Spleen (tissue), 13 donors: ENCODE measurements at places on chromosomes 5 and 9.

DNA sequence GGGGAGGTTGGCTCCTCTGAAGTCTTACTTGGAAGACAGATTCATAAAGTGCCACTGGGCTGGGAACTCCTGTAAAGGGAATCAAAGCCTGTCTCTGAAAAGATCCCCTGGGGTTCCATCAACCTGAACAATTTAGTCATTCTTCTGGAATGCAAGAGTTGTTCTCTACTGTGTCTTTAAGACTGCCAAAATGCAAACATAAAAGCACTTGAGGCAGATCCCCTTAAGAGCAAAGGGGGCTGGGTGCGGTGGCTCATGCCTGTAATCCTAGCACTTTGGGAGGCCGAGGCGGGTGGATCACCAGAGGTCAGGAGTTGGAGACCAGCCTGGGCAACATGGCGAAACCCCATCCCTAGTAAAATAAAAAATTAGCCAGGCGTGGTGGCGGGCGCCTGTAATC is 16.7 kb downstream of the CDKN2AIPNL start:
- no peak for DNase-seq

DNA sequence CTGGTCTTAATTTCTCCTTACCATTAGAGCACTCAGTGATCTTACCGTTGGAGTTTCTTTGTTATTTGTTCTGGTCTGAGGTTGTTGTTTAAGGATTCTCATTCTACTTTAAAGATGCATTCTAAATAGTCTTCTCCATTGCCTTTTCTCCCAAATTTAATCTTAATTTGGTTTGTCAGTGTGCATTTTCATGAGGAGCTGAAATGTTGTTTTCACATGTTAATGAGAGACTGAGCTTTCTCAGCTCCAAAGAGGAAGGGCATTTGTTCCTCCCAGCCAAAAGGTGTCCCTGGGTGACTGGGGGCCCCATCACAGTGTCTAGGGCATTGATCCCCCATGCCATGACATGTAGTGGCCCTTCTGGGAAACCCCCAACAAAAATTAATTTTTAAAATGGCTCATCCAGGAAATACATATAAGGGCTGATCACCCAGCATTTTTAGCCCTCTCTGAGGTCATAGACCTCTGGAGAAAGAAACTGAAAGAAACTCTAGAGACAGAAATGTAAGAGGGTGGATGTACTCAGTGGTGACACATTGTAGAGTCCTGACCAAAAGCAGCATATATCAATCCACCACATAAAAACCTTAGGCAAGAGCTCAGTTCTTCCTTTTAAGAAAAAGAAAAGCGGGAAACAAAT is 240.4 kb upstream of the RAI14 start:
- DNase-seq = no peak

- no peak for DNase-seq
Measured at GRCh38 chr5:178274781-178275537, 42.4 kb upstream of the PHYKPL start.

DNA sequence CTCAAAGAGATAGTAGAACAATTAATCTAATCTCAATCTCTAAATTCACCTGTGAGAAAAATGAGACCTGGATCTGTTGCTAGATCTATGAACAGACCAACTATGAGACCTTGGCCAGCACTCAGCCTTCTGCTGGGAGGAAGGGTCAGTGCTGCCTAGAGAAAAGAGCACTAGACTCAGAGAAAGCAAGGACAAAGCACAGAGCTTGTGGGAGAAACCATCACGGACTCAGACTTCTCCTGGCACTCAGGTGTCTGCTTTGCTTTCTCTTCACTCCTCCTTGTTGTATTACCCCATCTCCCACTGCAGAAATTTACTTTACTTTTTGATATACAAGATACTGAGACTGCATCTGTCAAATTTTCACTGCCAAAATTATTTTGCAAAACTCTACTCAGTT is 890.0 kb upstream of the NUDT12 start:
- DNase-seq = no peak

DNA sequence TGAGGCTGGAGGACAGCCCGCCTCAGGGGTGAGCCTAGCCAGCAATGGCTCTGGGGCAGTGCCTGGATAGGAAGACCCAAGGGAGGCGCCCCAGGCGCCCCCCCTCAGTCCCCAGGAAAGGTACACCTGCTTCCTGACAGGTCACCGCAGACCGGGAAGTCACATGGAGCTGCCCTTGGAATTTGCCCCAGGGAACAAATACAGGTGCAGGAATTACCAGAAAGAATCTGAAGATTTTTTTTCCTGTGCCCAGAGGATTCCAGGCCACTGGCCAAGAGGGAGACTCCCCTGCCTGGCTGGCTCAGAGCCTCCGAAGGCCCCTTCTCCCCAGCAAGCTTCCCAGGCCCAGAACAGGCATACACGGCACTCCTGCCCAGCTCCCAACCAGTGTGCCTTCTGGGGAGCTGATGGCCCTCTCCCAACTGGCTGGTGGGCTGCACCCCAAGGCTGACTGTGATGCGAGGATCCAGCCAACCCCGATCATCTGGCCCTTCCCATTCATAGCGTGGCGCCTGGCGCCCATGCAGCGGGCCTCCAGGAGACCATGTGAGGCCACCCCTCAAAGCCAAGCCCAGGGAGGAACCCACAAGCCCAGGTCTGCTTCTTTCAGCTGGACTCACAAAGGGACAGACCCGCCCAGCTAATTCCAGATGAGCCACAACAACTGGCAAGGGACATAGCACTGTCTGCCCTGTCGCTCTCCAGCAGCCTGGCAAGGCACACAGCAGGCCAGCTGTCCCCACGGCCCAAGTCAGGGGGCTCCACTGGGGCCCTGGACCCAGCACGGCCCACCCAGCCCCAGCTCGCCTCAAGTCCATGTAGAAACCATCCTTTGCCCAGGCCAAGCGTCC is 2.3 kb downstream of the TPRN start:
- DNase-seq = no peak

GRCh38 chr5:142233083-142234032 is 91.5 kb downstream of the SPRY4 start:
- no peak for DNase-seq
